ENCODE measurements at places on chromosomes 5 and 9.

GRCh38 chr5:173873306-173873922, 14.7 kb upstream of the CPEB4 start:
- DNase-seq: no peak

DNA sequence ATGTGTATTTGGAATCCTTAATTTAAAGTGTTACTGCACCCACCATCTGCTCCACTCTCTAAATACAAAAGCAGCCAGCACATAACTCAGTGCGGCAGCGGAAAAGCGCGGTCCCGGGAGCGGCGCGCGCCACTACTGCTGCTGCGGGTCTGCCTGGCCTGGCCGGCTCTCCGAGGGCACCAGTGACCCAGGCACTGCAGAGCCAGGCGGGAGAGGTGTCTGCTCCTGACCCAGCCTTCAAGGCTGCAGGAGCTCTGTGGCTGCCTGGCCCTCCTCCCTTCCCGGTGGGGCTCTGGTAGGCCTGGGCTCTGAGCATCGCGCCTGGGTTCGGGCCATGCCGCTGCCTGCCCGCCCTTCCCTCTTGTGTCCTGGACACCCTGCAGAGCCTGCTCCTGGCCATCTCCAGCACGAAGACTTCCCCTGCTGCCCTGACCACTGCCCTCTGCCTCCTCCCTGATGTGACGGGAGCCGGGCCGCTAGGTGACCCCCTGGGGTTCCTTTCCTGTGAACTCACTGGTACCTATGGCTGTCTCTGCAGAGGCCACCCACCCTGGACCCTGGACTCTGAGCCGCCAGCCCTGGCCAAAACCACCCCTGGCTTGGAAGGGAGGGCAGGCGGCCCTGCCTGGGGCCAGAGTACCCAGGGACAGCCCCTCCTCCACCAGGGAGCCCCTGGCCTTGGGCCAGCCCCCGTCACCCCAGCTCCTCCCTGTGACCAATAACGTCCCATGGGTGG, 32.8 kb upstream of the UBAC1 start:
- no peak for DNase-seq

DNA sequence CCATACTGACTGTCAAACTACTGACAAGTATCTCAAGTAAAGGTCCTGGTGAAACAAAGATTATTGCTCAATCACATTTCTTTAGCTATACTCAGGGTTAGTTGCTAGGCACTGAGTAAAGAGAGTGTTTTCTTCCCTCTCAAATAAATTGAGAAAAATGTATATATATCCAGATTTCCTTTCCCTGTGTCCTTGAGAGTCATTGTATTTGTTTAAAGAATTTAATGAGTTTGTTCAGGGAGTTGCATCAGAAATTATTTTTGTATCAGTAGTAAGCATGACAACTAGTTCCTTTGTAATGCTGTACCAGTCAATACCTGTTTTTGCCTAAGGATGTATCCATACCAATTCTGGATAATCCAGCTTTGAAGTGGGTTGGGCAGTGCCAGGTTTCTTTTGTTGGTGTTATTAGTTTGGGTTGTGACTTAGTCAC, 3.2 kb upstream of the ANKHD1 start:
- no peak for DNase-seq

DNA sequence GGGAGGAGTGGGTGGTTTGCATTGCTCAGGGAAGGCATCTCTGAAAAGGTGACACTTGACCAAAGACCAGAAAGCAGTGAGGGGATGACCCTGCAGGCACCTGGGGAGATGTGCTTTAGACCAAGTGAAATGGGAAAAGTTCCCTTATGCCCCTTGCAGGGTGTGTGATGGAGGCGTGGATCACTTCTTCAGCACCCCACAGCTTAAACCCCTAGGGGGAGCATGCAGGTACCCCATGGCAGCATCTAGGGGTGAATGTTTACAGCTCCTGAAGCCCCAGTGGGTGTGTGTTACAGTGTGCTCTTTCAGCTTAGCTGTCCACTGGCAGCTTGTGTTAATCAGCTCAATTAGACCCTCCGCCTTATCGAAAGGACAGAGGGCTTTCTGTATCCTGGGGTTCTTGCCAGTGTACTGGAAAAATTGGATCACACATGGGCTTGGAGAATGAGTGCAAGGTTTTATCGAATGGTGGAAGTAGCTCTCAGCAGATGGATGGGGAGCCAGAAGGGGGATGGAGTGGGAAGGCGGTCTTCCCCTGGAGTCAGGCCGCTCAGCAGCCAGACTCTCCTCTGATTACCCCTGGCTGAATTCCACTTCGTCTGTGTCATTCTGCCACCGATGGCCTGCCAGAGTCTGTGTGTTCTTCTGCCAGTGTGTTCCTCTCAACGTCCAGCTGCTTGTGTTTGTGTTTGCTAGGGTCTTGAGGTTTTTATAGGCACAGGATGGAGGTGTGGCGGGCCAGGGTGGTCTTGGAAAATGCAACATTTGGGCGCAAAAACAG, 6.3 kb downstream of the BHMT2 start:
- DNase-seq: peak; percentile 3

- DNase-seq: no peak
Observed at GRCh38 chr5:56812110-56812509, 3.2 kb upstream of the MAP3K1 start.

DNA sequence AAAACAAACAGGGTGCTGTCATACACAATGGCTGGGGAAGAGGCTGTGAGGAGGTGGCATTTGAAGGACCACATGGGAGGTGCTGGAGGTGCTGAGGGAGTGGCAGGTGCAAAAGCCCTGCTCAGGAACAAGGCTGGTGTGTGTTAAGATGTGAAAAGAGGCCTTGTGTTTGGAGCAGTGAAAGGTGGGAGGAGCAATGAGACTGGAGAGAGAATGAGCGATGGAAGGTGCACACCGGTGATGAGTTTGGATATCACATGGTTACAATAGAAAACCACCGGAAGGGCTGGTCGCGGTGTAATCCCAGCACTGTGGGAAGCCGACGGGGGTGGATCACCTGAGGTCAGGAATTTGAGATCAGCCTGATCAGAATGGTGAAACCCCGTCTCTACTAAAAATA, 9.2 kb upstream of the FIBCD1 start:
- DNase-seq: peak; percentile 37

DNA sequence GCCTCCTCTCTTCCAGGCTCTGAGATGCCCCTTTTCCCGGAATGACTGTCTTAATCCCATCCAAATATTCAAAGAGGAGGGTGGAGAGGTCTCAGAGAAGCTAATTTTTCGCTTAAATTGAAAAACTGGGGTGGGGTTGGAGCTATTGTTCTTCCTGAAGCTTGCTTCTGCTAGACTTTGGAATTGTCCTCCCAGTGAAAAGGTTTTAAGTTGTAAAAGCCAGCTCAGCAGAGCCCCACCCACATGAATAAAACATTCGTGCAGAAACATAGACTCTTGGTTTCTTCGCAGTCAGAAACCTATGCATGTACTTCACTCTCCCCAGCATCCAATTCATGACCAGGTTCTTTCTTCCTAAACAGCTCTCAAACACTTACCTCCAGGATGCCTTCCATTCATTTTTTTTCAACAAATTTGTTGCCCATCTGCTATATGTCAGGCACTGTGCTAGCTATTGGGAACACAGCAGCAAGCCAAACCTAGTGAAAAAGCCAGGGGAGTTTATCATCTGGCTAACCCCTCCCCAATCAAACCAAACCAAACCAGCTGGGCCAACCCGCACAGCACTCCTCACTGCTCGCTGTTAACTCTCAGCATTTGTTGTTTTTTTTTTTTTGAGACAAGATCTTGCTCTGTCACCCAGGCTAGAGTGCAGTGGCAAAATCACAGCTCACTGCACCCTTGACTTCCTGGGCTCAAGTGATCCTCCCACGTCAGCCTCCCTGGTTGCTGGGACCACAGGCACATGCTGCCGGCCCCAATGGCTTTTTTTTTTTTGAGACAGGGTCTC, 37.9 kb upstream of the OCLN start:
- DNase-seq: no peak

DNA sequence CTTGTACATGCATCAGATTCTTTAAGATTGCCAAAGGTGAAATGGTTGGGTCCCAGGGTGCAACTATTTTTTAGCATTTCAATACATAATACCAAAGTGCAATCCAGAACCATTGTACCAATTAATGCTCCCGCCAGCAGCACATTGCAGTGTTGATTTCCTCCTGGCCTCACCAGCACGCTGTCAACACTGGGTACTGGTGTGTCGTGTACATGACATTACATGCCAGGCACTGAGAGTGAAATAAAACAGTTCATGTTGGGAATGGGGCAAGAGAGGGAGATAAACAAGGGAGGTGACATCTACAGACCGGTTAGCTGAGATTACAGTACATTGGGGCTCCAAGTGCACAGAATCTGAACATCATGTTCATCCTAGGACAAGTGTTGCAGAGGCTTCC, 37.8 kb downstream of the HMGCS1 start:
- no peak for DNase-seq

GRCh38 chr9:76677481-76678055, 86.7 kb upstream of the PCA3 start:
- peak; percentile 57 for DNase-seq

- no peak for DNase-seq
Observed at GRCh38 chr9:92763721-92764380, 782 bp downstream of the BICD2 start.

- no peak for DNase-seq
Observed at GRCh38 chr5:13316176-13316575, 628.3 kb downstream of the DNAH5 start.

- no peak for DNase-seq
Observed at GRCh38 chr5:143304836-143305475, 98.5 kb downstream of the NR3C1 start.

- peak; percentile 49 for DNase-seq
Observed at GRCh38 chr9:99822109-99822805, 572 bp downstream of the NR4A3 start.

- no peak for DNase-seq
Observed at GRCh38 chr9:129451089-129451656, 169.7 kb downstream of the C9orf50 start.

DNA sequence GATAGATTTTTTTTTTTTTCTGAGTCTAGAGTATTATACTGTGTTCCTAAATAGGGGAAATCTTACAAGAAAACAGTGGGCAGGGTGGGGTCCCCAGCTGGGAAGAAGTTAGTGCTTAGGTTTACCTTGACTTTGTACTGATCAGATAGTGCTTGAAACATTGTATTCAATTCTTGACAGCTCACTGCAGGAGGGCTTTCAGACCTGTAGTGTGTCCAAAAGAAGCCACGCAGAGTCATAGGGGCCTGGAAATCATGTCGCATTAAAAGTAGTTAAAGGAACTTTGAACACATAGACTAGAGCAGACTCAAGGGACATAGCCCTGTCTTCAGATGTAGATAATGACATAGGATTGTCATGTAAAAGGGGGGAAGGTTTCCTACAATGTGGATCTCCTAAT, 215.4 kb upstream of the NR4A3 start:
- no peak for DNase-seq

GRCh38 chr5:51060953-51061352, 322.3 kb upstream of the ISL1 start:
- no peak for DNase-seq

- no peak for DNase-seq
Observed at GRCh38 chr5:68708156-68708841, 385.5 kb upstream of the SLC30A5 start.

DNA sequence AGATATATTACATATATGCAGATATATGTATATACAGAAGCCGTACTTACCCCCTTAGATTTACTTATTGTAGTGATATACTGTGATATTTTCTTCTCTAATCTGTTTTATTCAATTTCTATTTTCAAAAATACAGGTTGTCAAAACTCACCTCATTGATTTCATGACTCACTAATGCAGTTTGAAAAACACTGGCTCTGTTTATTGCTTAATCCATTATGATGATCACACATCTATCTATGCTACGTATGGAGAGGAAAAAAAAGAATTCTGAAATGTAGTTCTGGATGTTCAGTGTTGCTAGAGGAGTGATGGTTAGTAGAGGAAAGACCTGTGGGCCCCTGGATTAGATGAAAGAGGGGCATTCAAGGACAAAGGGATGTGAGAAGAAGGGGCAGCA, 121.0 kb upstream of the RPS23 start:
- no peak for DNase-seq

- DNase-seq: no peak
Observed at GRCh38 chr5:151298063-151298855, 5.3 kb downstream of the SLC36A3 start.

DNA sequence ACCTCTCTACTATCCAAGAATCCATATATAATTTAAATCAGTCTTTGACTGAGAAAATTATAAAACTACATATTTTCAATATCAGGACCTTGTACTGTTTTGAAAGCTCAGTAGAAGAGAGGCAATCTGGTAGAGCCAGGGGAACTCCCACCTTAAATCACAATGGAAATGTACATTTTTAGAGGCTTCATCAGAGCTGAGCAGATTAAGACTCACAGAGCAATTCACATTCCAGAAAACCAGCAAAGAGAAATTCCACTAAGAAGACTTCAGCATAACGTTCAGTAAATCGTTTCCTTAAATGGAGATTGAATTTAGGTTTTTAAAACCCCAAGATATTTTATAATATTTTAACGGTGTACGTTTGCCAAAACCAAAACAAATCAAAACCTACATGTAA, 227.8 kb upstream of the TRPM3 start:
- no peak for DNase-seq

DNA sequence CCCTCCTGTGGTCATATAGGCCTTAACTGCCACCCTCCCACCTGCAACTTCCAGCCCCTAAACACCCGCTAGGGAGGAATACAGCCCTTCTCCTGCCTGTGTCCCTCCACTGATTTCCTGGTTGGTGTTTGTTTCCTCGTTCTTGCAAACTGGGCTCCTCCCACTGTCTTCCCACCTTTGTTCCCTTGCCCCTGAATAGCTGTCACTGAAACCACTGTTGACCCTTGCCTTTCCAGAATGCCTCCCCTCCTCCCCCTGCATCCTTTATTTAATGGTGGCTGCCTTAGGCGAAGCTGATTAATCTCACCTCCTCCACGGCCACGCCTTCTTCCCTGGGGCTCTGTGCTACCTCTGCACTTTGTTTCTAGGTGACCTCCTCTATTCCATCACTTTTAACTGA, 626.7 kb downstream of the BNC2 start:
- no peak for DNase-seq

DNA sequence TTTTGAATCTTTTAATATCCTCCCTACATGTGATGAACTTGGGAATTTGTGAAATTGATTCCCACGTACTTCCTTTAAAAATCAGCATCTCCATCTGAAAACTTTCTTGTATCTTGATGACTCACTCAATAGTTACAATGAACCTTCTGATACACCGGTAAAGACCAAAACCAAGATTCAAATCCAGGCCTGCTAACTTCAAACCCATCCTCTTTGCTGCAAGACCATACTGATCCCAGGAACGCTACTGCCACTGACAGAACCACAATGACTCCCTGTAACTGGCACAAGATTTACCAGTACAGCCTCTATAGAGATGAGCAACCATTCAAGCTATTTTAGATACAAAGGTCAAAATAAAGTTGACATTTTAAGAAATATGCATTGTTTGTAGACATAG, 332.9 kb downstream of the DNAH5 start:
- no peak for DNase-seq

DNA sequence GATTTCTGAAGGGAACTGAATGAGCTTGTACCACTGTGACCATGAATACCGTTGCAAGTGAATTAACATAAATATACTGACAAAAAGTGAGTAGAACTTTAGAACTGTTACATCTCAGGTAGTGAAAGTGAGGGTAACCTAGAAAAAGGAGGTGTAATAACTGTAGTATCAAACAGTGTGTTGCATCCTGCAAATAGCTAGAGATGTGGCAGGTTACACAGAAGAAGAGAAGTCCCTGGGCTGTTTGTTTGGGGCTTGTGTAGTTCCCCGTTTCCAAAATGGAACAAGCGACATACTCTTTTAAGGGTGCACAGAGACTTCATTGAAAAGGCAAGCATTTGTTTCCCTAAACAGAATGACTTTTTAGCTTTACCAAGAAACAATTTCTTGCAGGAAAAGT, 214.8 kb downstream of the NR3C1 start:
- no peak for DNase-seq

GRCh38 chr9:134717924-134718645, 76.5 kb downstream of the COL5A1 start:
- DNase-seq: no peak

Data from SHP77 (cell line).